ENCODE measurements at places on chromosomes 12 and 14.

DNA sequence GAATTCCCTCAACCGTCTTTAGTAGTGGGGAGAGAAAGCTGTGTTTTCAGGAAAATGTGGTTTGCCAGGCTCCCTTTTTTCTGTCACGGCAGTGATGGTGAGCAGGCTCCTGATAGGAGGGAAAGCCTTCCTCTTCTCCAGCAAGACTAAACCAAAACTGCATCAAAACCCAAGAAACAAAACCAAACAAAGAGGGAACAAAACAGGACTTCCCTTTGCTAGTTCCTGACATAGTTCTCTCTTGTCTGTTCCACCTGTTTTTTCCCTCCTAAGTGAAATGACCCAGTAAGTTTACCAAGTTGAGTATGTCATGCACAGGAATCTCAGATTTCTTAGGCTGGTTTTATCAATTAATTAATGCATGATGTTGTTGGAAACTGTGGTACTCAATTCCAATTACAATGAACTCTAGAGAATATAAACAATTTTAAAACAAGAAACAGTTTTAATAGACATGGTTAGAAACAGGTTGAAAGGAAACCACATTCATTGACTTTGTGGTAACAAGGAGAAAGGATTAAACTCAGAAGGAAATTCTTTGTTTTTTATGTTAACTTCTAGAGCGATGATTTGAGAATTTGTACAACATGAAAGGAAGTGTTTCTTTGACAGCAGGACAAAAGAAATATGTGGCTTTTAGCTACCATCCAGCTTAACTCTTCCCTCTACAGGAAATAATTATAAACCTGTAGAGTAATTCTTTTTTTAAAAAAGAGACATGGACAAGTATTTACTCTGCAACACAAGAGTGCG is 23.0 kb upstream of the CSRP2 start:
- DNase-seq, result no peak

DNA sequence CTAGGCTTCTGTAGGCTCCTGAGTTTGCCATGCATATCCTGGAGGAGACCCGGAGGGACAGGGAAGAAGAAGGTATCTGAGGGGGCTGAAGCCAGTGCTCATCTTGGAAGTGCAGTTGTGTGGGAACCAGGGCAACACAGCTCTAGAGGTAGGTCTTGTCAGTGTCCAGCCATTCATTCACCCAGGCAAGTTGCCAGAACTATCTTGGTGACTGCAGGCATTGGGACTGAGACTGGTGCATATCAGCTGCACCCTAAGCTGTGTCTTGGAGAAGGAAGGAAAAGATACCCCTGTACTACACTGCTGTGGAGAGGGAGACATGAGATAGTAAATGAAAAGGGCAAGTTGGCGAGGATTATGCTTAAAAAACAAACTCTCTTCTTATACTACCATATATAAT is 4.9 kb upstream of the WIF1 start:
- DNase-seq, result no peak

DNA sequence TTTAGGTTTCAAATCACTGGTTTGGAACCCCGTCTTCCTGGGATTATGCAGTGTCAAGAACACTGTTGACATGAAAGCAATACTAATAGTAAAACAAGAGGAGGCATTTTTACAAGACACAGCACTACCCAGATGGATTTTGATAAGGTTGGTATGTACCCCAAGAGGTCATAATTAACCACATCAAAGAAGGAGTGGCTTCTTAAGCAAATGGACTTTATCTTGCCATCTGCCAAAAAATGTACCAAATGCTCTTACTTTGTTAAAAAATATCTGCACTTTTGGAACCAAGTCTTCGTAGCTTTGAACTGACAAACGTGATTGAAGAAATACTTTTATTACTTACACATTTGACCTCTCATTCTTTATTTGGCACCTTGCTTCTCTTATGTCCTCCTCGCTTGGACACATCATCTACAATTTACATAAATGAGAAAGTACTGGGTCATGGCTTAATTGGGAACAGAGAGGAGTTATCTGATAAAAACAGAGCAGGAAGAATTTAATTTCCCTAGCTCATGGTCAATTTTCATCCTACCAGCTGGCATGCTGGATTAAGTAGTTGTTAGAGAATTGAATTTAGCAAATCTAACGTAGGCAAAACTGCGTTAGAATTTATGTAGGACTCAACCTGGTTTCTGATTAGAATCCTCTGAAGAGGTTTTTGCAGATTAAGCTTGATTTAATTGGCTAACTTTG is 54.5 kb upstream of the PRICKLE1 start:
- DNase-seq, result no peak

DNA sequence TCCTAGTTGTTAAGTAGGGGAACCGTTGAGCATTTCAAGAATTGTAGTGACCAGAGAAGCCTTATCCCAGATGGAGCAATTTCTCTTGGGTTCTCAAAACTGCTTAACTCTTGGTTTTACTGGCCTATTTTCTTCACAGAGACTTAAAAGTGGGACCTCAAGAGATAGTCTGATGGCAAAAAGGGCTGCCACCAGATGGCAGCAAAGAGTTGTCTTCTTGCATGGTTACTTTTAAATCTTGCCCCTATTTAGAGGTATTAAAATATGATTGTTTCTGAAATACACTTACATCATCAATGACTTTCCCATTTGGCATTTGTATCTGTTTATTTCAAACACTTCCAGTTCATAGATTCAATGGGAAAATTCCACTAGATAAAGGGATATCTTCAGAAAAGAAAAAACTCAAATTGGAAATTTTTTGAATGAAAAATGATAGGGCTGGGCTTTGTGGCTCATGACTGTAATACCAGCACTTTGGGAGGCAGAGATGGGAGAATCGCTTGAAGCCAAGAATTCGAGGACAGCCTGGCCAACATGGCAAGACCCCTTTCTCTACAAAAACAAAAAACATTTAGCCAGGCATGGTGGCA is 69.9 kb upstream of the CNTN1 start:
- peak; percentile 12 for DNase-seq

DNA sequence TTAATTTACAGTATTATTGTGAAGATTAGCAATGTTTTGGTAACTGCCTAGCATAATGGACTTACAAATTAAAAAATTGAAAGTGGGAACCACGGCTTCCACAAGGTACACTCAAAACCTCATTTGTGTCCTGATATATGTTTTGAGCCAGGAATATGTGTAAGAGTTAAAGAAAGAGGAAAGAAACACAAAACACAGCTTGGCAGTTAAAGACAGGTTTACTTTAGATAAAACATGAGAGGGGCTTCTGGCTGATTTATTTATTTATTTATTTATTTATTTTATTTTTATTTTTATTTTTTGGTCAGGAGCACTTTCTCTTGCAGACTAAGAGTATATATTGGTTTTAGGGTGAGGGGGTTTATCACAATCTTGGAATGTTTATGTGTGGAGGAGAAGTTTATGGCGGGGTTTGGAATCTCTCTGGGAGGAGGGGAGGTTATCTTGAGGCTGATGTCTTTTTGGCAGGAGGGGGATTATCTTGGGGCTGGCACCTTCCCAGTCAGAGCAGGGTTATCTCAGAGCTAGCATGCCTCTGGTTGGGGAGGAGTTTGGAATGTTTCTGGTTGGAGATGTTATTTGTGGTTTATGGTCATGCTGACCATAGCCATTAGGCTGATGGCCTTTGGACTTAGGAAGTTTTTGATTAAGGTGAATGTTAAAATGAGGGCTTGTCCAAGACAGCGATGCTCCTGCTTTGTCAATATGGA is 436.7 kb downstream of the DAD1 start:
- DNase-seq, result no peak

GRCh38 chr14:61523751-61524150 is 171.6 kb upstream of the HIF1A start:
- DNase-seq, result no peak

DNA sequence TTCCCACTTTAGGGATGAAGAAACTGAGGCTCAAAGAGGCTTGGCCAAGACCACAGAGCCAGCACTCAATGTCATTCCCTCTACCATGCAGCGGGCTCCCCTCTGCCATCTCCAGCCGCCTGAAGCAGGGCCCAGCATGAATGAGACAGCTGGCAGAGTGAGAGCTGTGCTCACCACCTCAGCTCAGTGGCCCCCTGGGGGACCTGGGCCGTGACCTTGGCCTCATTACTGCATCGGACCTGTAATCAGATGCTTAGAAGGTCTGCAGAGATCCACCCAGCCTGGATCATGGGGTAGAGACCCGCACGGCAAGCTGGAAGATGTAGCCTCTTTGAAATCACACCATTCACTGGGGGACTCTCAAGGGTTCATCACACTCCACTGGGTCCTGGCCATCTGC is 22.7 kb upstream of the CORO1C start:
- no peak for DNase-seq

- no peak for DNase-seq
Measured at GRCh38 chr12:11819643-11820042, 170.2 kb downstream of the ETV6 start.

DNA sequence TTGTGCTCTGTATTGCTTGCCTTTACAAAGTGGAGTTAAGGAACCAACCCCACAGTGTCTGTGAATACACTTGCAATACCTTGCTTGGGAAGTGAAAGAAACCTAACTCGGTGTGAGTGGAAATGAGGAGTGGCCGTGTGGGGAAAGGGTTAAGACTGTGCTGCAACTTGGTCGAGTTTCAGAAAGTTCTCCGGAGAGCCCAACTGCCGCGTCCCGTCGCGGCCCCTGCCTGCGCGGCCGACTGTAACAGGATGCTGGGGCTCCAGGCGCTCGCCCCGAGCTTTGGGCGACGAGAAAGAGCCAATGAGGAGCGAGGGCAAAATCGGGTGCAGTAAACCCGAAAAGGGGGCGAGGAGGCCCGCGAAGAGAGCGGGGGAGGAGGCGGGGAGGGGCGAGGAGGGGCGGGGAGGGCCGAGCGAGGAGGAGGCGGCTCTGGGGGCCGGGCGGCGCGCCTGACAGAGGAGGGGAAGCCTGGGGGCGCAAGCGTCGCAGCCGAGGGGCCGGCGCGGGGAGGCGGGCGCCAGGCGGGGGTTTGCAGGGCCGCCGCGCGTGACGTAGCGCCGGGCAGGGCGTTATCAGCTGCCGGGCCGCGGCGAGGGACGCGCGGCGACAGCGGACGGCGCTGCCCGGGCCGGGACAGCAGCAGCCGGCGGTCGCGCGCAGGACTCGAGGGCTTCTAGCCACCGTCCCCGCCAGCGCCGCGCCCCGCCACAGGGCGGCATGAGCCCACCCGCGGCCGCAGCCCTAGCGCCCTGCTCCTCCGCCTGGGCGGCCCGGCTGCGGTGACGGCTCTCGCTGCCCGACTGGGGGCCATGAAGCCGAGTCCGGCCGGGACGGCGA is at the start of gene DACT1:
DACT1 (plus strand) TSS at position 572 of the 840 bp plus-strand sequence; CDS start at position 813, 241 bp downstream.
- no peak for DNase-seq

- peak; percentile 69 for DNase-seq
Measured at GRCh38 chr12:107415834-107416233, 269.8 kb upstream of the PWP1 start.

DNA sequence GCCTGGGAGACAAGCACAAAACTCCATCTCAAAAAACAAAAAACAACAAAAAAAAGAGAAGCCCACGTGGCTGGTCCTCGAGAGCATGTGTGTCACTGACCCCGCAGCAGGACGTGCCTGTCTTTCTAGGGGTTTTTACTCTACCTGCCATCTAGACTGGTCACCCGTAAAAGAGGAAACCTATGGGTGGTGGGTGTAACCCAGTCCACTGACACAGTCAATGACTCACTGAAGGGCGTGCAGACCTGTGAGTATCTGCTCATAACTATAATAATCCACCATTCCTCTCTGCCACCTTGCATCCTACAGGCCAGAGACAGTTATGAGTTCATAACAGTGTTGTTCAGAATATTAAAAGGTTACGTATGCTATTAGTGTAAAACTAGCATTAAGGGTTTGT is 4.6 kb downstream of the GOLGA3 start:
- no peak for DNase-seq

GRCh38 chr12:80040075-80040738 is 59.1 kb upstream of the OTOGL start:
- DNase-seq, result no peak

GRCh38 chr12:11171969-11172675 is 1.1 kb downstream of the SMIM10L1 start:
- peak; percentile 6 for DNase-seq

- DNase-seq, result no peak
Measured at GRCh38 chr14:24144451-24144850, 2.0 kb downstream of the PSME2 start.

DNA sequence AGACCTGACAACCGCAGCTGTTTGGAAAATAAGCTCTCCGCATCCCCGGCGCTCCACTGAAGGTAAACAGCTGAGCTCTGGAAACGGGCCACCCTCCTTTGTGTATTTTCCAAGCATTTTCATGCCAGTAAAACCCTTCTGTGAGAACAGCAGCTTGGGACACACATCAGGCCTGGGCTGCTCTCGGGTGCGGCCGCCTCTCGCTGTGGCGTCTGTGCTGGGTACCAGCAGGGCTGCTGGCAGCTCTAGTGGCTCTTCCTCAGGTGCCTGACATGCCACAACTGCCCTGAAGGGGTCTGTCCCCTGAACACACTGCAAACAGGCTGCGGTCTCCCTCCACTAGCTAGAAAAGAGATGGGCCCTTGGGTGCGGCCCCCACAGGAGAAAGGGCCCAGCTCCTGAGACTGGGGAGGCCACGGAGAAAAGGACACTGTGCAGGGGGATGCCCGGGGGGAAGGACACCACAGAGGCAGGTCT is 96.3 kb downstream of the ITPK1 start:
- DNase-seq, result no peak

GRCh38 chr12:116861320-116861719 is 19.9 kb downstream of the HRK start:
- peak; percentile 49 for DNase-seq

- no peak for DNase-seq
Measured at GRCh38 chr12:26187014-26187798, 8.2 kb upstream of the SSPN start.

DNA sequence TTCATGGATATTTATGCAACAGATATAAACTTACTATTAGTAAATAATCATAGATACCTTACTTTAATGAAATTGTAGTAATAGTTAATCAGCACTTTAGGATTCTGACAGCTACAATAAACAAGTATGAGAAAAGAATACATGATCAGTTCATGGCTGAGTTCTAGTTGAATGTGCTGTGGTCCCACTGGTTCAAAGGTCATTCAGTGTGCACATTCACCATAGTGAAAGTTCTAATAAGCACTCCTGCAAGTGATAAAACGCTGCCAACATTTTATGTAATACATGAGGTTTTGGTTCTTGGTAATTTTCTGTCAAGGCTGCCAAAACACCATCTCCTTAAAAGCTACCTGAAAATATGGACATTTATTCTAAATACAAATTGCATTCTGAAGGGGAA is 92.6 kb downstream of the NUMB start:
- no peak for DNase-seq

DNA sequence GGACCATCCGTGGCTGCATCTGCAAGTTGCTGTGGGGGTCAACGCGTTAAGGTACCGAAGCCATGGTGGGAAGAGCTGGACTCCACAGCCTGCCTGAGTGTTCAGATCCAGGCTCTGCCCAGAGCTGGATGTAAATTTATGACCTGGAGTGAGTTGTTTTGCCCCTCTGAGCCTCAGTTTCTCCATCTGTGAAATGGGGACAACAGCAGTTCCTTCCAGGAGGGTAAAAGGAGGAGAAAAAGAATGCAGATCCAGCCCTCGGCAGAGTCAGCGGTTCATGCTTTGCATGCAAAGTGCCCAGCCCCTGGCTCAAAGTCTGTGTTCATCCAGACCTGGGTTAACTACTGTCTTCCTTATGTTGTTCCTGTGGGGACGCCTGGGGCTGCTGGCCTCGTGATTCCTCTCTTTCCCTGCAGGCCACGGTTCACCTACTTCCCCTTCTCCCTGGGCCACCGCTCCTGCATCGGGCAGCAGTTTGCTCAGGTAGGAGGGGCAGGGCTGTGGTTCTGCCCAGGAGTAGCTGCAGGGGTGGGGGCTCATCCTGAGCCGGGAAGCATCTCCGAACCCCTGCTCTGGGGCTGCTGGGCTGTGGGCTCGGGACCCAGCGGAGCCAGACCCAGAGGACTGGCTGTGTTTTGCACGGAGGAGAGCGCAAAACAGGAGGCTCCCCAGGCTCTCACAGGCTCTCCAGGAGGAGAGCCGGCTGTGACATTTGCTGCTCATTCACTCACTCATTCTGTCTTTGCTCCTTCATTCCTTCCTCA is 41.9 kb downstream of the CYP46A1 start:
- no peak for DNase-seq

Data from GM04504 (cell line).